Posterior vena cava (tissue), 2 donors: ENCODE measurements at places on chromosomes 2 and 18.

GRCh38 chr2:197889041-197889440 lies 84.6 kb downstream of the PLCL1 start:
- DNase-seq, result no peak

GRCh38 chr2:125667630-125668029 lies 988.3 kb upstream of the GYPC start:
- no peak for DNase-seq

GRCh38 chr2:241801611-241802420 lies 7.2 kb upstream of the NEU4 start:
- DNase-seq, result peak; percentile 72

DNA sequence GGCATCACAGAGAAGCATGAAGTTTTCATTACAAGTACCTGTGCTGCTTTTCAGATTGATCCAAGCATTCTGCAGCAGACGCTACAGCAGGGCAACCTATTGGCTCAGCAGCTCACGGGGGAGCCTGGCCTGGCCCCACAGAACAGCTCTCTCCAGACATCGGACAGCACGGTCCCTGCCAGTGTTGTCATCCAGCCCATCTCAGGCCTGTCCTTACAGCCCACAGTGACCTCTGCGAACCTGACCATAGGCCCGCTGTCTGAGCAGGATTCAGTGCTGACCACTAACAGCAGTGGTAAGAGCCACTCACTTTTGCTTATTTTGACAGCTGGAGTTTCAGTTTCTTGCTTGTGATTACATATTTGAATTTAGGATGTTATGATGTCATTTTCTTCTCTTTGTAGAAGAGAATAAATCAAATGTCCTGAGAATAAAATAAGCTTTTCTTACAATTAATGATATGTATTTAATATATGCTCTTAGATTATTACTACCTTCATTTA lies 104.9 kb downstream of the ZNF236 start:
- no peak for DNase-seq

GRCh38 chr2:150060341-150060740 lies 427.1 kb downstream of the RND3 start:
- DNase-seq, result no peak

- DNase-seq, result no peak
Measured at GRCh38 chr2:16256601-16257321, 316.4 kb downstream of the MYCN start.

GRCh38 chr2:239793086-239793485 lies 232.1 kb downstream of the NDUFA10 start:
- DNase-seq, result no peak

- no peak for DNase-seq
Measured at GRCh38 chr2:3422161-3422779, 42.8 kb downstream of the TRAPPC12 start.

- DNase-seq, result no peak
Measured at GRCh38 chr2:36469710-36470109, 114.1 kb downstream of the CRIM1 start.

GRCh38 chr2:15205562-15205961 lies 355.6 kb downstream of the NBAS start:
- DNase-seq, result no peak

DNA sequence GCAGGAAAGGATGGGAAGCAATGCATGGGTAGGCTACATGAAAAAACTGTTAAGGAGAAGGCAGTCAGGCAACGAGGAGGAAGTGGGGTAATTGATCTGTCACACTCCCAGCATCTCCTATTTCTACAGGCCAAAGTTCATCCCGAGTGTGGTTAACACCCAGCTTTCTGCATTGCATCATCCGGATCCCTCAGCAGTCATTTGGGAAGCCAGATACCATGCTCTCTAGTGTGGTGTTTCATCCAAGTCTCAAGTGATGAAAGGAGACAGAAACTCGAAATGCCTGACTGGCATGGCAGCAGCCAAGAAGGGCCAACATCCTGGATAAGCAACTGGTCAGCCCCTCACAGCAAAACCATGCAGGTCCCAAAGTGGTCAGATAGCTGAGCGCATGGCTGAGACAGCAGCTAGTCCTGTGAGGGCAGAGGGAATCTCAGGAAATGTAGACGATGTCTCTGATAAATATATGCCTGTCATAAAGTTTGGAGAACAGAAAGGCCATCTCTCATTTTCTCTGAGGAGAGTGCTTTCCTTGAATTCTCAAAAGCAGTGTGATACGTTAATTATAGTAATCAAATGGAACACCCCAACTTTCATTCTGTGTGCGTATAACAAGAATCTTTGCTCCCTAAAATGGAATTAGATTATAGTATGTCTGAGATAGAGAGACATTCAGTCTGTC lies 24.8 kb upstream of the HNRNPA3 start:
- no peak for DNase-seq
